ENCODE measurements at places on chromosomes 16 and 17.

- no peak for DNase-seq
Measured at GRCh38 chr17:48311324-48311723, 118.7 kb downstream of the SKAP1 start.

- no peak for DNase-seq
Measured at GRCh38 chr17:65797809-65798208, 236.4 kb upstream of the AXIN2 start.

DNA sequence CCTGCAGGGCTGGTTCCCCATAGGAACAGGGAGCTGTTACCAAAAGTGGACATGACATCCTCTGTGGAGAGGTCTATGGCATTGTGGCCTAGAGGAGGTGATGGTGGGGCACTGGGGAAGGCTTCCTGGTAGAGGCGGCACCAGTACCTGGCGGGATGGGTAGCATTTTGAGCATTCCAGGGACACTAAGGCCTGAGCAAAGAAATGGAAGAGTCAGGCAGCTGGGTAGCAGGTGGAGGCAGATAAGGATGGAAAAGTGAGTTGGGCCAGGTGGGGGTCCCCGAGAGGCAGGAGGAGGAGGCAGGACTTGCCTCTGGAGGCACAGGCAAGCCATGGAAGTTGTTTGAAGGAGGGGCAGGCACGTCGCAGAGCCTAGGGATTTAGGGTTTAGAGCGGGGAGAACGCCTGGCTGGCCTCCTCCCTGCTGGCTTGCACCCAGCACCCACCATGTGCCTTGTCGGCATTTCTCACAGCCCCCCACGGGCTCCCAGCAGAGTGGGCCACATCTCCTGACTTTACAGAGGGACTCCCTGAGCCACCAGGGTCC lies 5.1 kb upstream of the ADCY7 start:
- DNase-seq = no peak

DNA sequence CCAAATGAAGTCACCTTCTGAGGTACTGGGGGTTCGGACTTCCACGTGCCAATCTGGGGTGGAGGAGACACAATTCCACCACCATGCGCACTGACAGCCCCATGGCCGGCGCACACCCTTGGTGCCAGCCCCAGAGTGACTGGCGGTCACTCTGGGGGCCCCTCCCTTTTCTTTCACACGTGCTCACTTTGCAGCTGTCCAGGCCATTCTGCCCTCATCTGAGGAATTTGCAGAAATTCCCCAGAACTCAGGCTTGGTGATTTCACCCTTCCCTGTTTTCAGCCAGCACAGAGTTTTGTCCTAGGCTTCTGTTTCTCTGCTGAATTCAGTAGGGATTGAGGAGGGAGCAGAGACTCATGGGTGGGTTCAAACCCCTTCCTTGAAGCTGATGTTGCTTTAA lies 54.8 kb downstream of the CDRT4 start:
- no peak for DNase-seq

DNA sequence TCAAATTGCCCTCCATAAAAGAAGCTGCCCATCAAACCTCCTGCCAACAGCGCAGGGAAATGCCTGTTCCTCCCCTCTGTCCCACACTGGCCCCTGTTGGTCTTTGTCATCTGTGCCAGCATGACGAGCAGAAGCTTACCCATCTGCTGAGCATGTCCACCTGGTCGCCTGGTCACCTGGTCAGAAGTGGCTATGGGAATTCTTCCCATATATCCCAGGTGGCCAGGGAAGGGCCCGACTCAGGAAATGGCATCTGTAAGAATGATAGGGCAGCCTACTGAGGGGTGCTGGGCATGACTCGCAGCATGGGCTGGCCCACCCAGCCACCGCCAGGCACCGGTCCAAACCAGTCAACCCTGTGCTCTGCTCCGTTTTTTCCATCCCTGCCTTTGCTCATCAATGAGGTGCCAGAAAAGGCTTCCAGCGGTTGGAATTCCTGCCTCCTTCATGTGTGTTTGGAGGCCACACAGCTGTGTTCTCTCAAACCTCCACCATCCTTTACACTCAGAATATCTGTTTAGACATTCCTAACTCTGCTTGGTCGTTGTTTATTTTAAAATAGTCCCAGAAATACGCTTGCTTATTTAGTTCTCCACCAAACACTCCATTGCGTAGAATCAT lies 145.2 kb downstream of the CLEC16A start:
- no peak for DNase-seq

DNA sequence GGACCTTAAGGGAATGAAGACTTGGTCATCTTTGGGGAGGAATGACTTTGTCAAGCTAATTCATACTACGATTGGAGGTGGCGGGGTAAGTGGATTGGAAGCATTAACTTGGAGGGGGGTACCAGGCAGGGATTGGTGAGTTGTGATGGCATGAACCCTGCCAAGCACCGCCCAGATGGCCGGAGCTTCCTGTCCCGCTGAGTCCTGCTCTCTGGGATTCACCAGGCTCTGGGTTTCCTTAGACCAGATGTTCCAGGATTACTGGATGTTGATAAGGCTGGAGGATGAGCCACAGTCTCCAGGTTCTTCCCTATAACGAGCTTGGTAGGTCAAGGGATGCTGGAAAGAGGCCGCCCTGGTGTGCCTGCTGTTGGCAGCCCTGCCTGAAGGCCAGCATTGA lies 154.9 kb downstream of the SDK2 start:
- DNase-seq = no peak
